ENCODE measurements at places on chromosomes 5 and 9.

DNA sequence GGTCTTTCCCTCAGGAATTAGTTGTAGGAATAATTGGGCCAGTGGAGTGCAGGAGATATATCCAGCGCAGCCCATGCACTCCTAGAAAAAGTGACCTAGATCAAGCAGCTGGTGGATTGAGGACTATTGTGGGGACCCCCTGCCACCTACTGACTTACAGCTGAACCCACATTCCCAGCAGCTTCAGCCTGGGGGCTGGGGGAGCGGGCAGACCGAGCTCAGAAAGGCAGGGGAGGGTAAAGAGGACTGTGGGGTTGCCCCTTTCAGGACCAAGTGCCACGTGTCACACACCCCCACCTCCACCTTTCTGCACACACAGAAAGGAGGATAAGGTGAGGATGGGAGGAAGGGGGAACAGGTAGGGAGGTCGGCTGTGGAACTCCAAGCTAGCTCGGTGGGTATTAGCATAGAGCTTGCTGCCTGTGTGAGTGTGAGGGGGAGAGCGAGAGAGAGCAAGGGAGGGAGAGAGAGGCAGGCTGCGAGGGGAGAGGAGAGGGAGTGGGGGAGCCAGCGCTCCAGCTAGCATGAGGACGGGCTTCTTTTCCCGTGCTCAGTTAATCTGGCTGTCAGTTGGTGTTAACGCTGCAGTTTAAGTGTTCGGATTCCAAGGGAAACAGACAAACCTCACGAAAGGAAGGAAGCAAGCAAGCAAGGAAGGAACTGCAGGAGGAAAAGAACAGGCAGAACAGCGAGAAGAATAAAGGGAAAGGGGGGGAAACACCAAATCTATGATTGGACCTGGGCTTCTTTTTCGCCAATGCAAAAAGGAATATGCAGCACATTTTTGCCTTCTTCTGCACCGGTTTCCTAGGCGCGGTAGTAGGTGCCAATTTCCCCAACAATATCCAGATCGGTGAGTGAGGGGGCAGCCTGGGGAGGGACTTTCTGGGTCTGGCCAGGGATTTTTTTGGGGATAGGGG is at the start of gene GRIA1:
Gene GRIA1 (plus strand): TSS at position 553 of the 920 bp plus-strand sequence.
- no peak for DNase-seq

- DNase-seq: no peak
These were observed 2.5 kb downstream of the SH3TC2 start for GRCh38 chr5:149060325-149060724.

- DNase-seq: no peak
These were observed 481.1 kb downstream of the NR2F1-AS1 start for GRCh38 chr5:93099902-93100347.

- no peak for DNase-seq
These were observed 132.1 kb downstream of the PCSK1 start for GRCh38 chr5:96300976-96301375.

GRCh38 chr9:92480291-92480771 is 2.0 kb downstream of the ASPN start:
- no peak for DNase-seq

DNA sequence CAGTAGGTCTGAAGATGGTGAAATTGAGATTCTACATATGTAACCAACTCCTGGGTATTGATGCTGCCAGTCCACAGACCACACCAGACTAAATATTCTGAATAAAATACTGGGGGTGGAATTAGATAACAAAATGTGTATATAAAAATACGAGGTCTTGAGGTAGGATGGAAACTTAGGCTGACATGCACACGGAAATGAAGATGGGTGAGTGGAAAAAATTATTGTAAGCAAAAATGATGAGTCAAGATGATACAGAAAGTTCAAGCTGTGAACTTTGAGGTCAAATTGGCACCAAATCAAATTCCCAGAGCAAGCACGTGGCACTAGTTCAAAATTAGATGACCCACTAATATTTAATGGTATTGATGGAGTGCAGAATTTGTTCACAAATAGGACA is 713.4 kb upstream of the ACO1 start:
- DNase-seq: no peak

- DNase-seq: no peak
These were observed 45.1 kb upstream of the GLIS3 start for GRCh38 chr9:4344946-4345345.

All from activated T-cell treated with anti-CD3 and anti-CD28 coated beads, Interleukin-2, amount 50 U/mL, for 1 hour (primary cell).